ENCODE measurements at places on chromosomes 4 and X.

- DNase-seq: no peak
Measured at GRCh38 chr4:48949518-48950219, 36.4 kb upstream of the CWH43 start.

DNA sequence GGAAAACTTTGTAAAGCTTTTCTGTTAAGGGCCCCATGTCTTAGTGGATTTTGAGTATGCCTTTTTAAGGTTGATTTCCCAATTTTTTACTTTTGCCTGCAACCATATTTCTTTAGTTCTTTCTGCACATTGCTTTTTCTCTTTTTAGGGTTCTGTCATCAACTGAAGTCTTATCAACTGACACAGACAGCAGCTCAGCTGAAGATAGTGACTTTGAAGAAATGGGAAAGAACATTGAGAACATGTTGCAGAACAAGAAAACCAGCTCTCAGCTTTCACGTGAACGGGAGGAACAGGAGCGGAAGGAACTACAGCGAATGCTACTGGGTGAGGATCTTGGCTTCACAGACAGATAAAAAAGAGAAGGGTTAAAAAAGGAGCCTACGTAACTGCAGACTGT, 27.8 kb downstream of the TAF1 start:
- no peak for DNase-seq

GRCh38 chr4:87120411-87121162, 99.8 kb downstream of the KLHL8 start:
- DNase-seq: no peak

DNA sequence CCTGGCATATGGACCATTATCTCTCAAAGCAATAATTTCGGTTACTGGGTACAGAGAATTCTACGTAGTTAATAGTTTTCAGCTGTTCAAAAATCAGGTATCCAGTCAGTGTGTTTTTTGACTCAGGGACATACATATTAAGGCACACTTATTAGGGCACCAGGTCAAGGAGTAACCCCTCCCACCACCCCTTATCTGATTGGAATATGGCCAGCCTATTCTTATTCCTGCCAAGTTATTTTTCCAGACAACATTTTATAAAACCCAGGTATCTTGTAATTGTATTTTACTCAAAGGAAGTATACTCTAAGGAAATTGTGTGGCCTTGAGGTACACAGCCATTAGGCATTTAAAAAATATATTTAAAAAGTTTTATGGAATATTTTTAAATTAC, 4.3 kb downstream of the ZFX start:
- DNase-seq: no peak

- no peak for DNase-seq
Measured at GRCh38 chr4:77433418-77433733, 172.2 kb upstream of the CXCL13 start.

- DNase-seq: no peak
Measured at GRCh38 chr4:101157415-101158133, 189.8 kb downstream of the PPP3CA start.

GRCh38 chr4:164154416-164154815, 599.5 kb upstream of the SMIM31 start:
- no peak for DNase-seq

DNA sequence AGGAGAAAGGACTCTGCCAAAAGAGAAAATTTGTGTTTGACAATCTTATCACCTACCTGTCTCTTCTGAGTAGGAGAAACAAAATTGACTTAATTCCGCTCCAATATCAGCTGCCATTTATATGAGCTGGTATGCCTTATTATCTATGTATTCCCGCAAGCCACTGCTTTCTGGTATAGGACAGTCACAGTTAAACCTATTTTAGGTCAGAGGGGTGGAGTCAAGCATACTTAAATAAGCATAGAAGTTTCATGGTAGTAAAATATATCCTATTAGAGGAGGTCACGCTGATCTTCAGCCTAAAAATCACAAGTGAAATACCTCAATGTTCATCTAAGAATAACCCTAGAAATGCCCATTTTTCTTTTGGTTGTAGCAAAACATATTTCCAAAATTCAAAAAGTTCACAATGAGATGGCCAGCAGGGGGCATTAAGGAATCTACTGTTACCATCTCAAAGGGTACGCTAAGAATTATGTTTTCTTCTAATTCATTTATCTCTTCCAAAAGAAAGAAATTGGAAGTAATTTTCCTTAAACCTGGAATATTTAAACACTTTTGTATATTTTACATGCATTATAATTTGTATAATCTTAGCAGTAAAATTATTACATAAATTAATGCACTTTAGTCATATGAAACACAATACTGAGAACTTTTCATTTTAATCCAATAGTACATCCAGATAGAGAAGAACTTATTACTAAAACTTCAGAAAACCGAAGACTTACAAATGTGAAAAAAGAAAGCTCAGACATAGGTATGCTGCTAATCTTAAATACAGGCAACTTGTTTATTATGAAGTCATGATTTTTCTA, 10.5 kb downstream of the PPAT start:
- DNase-seq: peak; percentile 19

- DNase-seq: no peak
Measured at GRCh38 chrX:23887451-23887850, 20.3 kb downstream of the APOO start.

DNA sequence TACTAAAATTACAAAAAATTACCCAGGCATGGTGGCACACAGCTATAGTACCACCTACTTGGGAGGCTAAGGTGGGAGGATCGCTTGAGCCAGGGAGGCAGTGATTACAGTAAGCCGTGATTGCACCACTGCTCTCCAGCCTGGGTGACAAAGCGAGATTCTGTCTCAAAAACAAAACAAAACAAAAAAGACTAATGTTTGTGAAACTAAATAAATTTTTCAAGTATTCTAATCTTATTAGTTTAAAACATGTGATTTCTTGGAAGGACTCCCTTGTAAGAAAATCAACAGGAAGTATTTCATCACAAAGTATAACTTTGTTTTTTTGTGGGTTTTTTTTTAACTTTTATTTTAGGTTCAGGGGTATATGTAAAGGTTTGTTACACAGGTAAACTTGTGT, 89.6 kb downstream of the EGF start:
- DNase-seq: no peak

DNA sequence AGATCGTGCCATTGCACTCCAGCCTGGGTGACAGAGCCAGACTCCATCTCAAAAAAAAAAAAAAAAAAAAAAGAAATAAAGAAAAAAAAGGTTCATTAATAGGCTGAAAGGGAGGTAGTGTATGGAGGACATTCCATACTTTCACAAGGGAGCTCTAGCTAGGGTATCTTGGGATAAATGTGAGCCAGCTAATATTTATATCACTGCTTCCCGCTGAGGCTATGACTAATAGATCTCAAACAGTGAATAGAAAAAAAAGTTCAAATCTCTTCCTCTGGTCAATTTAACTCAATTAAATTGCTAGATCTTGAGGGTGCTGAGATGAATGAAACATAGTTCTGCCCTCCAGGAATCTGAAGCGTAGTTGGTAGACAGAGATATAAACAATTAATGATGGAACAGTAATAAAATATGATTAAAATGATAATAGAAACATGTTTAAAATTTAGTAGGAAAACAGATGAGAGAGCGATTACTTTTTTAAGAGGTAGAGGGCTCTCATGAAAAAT, 55.7 kb upstream of the SHISA3 start:
- no peak for DNase-seq

- DNase-seq: no peak
Measured at GRCh38 chrX:146243041-146243440, 425.4 kb downstream of the SLITRK2 start.

GRCh38 chr4:8000721-8001491, 61.2 kb upstream of the AFAP1 start:
- DNase-seq: no peak

DNA sequence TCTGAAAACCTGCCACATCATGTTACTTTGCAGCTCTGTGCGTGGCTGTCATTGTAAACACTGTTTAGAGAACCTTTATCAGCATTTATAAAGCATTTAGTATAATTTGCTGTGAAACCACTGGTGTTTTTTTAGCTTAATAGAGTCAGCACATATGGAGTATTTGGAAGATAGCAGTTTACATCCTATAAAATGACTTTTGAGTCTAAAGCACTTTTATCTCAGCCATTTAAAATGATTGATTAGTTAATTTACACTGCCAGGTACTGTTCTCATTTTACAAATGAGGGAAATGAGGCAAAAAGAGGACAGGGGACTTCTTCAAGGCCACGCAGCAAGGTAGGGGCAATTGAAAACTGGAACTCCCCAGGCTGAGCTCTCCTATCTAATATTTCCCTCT, 181.7 kb downstream of the FRMPD4 start:
- no peak for DNase-seq

GRCh38 chrX:40291553-40291952, 193.8 kb upstream of the BCOR start:
- DNase-seq: no peak

- no peak for DNase-seq
Measured at GRCh38 chr4:21555083-21555482, 393.5 kb downstream of the KCNIP4 start.

GRCh38 chrX:139639253-139639652, 68.7 kb downstream of the MCF2 start:
- DNase-seq: no peak

- no peak for DNase-seq
Measured at GRCh38 chrX:3362956-3363355, 16.5 kb upstream of the MXRA5 start.

- no peak for DNase-seq
Measured at GRCh38 chr4:70895405-70895804, 6.8 kb upstream of the MOB1B start.

GRCh38 chrX:122545778-122546177, 638.3 kb upstream of the GRIA3 start:
- no peak for DNase-seq

DNA sequence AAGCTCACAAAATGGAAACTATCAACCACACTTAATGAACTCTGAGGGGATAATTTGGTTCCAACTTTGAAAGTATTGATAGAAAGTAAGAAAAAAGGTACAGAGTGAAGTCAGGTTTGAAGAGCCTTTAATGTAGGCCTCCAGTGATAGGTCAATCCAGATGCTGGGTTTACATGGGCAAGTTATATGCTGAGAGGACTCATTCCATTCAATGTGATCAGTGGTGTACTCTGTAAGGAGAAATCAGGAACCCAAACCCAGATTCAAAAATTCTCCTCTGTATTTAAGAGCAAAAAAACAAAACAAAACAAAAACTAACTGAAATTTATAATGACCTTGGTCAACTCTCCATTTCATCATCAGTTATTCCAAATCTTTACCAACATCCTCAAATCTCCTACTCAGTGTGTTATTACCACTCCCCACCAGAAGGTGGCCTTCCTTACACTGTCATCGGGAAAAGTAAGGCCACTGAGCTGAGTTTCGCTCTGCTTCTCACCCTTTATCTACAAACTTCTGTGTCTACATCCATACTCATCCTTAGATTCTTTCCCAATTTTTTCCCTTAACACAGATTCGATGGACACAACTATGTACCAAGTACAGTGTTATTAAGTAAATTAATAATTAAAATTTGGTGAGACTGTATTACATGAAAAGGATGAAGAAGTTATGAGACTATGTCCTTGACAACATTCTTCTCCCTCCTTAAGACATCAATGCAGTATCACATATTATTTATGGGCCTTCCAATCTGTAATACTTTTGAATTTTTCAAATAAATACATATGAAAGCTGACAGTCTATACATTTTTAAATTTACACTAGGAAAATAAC, 88.3 kb downstream of the ZAR1 start:
- DNase-seq: peak; percentile 40

DNA sequence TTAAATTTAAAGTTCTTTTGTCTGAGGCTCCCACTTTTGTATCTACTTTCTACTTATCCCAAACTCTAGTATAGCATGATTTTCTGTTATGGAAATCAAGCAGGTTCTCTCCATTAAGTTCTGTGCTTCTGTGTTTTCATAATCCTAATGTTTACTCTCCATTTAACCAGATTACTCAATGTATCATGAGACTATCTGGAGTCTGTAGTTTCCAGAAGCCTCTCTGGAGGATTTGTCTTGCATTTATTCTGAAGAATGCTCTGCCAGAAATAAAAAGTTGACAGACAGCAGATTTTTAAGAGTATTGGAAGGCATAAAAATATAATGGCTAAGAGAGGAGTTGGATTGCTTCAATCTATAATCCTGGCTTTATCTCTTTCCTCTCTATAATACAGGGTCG, 39.2 kb upstream of the PLS3 start:
- DNase-seq: no peak

DNA sequence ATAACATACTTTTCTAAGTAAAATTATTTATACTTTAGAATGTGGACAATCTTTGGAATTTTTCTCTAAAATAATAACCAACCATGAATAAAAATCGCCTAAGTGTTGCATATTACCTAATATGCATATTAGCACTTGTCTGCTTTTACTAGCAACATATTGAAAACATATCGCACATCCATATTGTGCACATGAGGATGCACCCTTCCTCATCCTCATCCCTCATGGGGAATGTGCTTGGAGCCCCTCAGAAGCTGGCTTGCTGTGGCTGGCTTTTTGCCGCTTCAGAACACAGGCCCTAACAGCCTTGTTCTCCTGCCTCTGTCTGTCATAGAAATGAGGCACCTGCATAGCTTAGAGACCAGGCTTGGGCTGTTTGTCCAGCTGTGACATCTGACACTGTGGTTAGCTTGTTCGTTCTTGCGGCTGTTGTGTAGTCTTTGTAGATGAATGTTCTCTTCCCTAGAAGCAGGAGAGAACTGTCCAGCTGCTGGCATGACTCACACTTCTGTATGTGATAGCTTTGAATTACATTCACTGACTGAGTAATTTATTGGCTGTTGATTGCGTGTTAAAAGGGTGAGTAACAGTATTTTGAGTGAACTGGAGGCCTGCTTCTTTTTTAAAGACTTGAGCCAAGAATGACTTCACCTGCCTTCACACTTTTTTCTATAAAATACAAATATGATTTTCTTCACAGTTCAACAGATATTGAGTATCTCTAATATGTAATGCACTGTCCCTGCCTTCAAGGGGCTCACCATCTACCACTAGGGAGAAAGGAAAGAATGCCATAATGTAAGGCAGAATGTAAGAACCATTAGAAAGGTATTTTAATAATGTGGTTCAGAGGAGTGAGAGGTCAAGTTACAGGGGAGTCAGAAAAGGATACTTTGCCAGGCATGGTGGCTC, 81.9 kb downstream of the HMGB2 start:
- no peak for DNase-seq

Measured in activated naive CD4-positive, alpha-beta T cell treated with anti-CD3 and anti-CD28 coated beads, Interleukin-2, amount 50 U/mL, for 16 hours (primary cell).